ENCODE measurements at places on chromosomes 5 and 9.

DNA sequence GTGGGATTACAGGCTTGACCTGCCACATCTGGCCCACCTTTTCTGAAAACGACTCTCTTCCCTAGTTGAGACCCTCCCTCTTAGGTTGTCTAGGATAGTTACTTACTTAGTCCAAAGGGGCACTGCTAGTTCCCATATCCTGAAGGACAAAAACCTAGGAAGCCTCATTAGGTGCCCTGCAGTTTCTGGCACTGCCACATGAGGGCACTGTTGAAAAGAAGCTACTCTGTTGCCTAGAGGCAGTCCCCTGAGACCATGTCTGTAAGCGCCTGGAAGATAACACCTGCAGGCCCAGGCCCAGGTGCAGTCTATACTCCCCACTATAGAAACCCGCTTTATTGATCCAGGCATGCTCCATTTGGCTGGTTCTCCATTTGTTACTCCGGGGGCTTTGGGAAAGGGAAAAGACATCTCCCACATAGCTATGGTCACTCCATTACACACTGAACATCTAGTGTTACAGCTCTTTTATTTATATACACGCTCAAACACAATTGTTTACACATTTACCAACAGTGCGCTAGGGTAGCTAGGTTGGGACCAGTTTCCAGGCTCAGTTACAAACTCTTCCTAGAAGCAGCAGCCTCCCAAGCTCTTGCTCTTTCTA is 73.4 kb upstream of the PPARGC1B start:
- DNase-seq: no peak

DNA sequence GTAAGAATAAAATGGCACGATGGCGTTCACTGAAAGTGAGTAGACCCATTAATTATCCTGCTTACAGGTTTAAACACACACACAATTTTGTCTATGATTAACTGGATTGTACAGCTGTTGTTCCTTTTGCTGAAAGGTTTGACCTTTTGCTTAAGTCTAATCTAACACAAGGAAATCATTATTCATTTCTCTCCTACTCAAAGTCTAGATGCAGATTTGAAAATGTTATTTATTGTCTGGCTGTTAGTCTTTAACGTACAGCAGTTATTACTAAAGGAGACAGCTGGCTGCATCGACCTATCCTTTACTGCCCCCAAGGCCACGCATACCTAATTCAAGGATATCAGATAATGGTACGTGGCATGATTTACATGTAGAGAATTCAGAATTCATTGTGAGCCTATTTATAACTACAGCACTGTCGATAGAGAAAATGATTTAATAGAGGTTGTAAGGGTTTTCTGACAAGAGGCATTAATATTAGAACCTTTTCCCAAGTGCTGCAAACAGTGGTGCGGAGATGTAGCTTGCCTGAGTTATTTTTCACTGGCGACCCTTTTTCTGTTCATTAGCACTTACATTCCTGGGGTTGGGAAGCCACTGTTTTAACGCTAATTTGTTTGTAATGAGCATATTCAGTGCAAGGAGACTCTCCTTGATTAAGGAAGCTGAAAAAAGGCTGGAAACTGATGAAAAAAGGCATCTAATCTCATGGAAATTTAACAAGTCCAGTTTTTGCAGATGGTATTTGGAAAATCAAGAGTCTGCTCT is 368.4 kb upstream of the GRAMD2B start:
- no peak for DNase-seq

GRCh38 chr5:33891788-33892619 is at the start of gene ADAMTS12:
TSS of gene ADAMTS12 (minus strand) at chr5:33891990. CDS start at chr5:33891856, 134 bp downstream.
- no peak for DNase-seq

- DNase-seq: no peak
Measured at GRCh38 chr9:132585954-132586829, 3.8 kb downstream of the BARHL1 start.

All from esophagus muscularis mucosa (tissue), 4 donors.